Endothelial cell (in vitro differentiated cells): ENCODE measurements at places on chromosomes 5 and 9.
A peak's percentile ranks its signal among the peaks of the same experiment; 100 is the strongest.

DNA sequence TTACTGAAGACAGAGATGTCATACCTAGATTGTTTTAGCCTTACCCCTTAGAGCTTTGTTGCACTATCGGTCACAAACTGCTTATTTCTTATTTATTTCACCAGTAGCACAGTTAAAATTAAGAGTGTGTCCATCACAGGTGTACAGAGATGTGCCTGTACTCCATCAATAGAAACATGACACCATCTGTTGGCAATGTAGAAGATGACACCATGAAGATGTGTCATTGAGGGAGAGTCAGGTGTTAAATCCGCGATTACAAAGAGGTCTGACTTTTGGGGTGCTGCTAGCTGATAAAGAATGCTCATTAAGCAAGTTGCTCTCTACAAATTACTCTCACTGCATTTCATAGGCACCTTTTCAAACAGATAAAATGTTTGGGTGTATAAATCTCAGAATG lies 164.4 kb downstream of the SMARCA2 start:
- DNase-seq = no peak

DNA sequence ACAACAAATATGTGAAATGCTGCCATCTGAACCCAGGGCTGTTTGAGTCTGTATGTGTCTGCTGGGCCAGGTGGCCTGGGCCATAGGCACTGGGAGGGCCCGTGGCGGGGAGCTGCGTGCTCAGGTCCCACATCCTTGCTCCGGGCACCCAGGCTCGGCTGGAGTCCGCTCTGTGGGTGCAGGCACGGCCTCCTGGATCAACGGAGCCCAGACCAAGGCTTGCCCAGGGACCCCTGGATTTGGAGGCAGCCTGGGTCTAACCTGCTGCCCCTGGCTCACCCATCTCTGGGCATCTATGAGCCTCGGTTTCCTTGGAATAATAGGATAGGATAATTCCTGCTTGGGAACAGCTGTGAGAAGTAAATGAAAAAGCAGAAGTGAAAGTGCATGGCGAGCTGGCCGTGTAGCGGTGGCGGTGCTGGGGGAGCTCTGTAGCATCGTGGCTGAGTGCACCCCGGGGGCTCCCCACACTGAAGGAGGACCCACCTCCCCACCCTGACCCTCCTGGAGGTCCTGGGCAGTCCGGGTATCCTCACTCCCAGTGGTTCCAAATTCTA lies 1.2 kb downstream of the CDHR2 start:
- no peak for DNase-seq

GRCh38 chr9:124812441-124812876 lies 35.5 kb downstream of the OLFML2A start:
- no peak for DNase-seq

DNA sequence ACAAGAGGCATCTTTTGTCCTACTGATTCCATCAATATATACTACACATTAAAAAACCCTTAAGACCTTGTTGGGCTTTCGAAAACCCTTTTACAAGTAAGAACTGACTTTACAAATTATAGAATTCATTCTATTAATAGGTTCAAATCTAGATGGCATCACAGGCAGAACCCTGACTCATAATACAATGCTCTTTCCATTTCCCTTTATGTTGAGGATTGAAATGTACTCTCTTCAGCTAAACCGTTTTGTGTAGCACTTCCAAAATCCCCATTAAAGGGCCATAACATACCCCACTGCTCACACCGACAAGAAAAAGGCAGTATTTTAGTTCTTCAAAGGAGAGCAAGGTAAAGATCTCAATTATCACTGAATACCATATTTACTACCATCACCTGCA lies 11.2 kb downstream of the CSNK1A1 start:
- DNase-seq = no peak

DNA sequence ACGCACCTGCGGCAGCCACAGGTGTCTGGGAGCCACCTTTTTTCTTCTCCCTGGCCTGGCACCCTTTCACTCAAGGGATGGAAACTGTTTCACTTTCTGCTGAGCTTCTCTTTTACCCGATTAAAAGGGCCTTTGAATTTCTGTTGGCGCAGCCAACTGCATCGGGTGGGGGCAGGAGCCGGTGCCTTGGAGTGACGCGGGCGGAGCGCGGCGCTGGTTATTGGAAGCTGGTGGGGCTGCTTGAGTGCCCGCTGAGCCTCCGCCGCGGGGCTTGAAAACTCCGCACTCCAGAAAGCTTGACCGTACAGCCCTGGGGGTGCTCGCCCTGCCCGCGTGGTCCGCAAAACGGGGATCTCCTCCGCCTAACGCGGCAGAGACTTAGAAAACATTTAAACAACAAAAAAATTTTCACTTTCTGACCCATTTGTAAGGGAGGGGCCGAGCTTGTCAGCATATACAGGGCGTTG lies 52.0 kb upstream of the TJP2 start:
- DNase-seq = peak; percentile 58

GRCh38 chr5:169629847-169630548 lies 7.1 kb upstream of the DOCK2 start:
- no peak for DNase-seq

DNA sequence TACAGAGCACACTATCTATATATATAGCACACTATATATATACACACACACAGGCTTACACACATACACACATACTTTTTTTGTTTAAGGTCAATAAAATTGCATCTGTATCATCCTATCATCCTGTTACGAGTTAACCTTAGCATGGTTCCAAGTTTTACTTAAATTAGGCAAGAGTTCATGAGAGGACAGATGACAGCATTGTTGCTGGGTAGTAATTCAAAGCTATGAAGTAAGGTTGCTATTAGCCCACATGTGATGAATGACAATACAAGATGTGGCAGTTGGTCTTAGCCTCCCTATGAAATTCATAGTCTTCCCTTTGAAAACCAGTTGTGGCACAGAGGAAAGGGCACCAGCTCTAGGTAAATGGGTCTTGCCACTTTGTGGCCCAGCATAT lies 438.1 kb downstream of the ACTL7B start:
- no peak for DNase-seq

DNA sequence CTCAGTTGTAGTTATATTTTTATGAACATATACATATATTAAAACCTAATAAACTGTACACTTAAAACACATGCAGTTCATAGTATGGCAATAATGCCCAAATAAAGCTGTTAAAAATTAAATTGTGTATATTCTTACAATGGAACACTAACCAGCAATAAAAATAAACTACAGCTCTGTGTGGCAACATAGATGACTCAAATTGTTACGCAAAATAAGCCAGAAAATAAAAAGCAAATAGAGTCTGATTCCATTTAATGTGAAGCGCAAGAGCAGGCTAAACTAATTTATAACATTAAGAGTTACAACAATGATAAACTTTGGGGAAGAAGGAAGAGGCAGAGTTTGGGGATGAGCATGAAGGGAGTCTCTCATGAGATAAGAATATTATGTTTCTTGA lies 597.3 kb downstream of the TLE1 start:
- no peak for DNase-seq

GRCh38 chr5:120207129-120207528 lies 257.0 kb upstream of the PRR16 start:
- no peak for DNase-seq

- DNase-seq = no peak
These were observed 240.5 kb downstream of the HSPA4 start for GRCh38 chr5:133292300-133292699.

DNA sequence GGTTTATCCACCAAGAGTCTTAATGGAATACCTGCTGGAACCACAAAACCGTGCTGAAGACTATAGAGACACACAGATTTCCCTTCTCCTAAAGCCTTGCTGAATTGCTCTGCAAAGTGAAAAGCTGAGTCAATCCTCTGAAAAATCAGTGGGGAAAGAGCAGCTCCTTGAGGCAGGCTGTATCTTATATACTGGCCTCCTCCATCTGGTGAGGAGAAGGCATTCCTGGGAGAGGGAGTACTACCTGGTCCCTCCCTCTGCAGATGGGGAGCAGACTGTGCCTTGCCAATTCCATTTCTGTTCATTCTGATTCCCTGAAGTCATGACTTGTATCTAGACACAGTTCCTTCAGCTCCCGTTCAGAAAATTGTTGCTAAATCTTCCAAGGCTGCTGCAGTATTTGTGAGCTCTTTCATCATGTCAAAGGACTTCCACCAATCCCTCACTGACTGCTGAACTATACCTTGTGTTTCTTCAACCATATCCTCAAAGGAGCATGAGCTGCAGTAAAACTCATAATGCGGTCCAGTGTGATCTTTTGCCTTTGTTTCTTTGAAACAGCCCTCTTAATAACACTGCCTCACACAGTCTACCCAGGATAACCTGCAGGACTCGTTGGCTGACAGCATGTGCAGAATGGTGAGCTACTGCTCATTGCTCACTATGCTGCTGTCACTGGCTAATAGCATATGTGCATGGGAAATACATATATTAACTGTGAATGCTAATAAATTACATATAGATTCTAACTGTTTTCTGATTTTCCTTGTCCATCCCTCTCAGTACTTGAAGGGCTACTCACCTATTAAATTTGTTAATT lies 84.5 kb downstream of the FOXD1 start:
- DNase-seq = no peak

- no peak for DNase-seq
These were observed 52.2 kb upstream of the SPINK5 start for GRCh38 chr5:148011398-148012137.

DNA sequence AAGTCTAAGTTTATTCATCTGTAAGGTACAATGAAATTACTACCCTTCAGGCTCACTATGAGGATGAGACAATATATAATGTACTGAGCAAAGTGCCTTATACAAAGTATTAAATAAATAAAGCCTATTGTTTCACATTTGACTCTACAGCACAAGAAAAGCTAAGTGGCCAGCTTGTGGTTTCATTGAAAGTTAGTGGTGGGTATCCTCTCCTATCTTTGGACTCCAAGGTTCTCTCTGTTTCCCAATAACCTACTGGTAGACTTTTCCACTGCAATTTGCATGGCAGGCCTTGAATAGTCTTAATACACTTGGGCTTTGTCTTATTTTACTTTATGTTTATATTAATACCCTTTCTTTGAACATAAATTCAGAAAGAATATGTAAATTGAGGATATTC lies 262.7 kb downstream of the DEPDC1B start:
- no peak for DNase-seq
